ENCODE measurements at places on chromosomes 11 and 22.

- no peak for DNase-seq
Measured at GRCh38 chr11:85276332-85276731, 350.8 kb downstream of the DLG2 start.

GRCh38 chr11:73464347-73464746 is 88.1 kb downstream of the RELT start:
- no peak for DNase-seq

GRCh38 chr11:59765068-59765735 is 10.0 kb downstream of the STX3 start:
- no peak for DNase-seq

GRCh38 chr11:18204771-18205170 is 31.8 kb downstream of the SAA4 start:
- no peak for DNase-seq

- DNase-seq = no peak
Measured at GRCh38 chr11:65130631-65131416, 3.5 kb downstream of the SYVN1 start.

DNA sequence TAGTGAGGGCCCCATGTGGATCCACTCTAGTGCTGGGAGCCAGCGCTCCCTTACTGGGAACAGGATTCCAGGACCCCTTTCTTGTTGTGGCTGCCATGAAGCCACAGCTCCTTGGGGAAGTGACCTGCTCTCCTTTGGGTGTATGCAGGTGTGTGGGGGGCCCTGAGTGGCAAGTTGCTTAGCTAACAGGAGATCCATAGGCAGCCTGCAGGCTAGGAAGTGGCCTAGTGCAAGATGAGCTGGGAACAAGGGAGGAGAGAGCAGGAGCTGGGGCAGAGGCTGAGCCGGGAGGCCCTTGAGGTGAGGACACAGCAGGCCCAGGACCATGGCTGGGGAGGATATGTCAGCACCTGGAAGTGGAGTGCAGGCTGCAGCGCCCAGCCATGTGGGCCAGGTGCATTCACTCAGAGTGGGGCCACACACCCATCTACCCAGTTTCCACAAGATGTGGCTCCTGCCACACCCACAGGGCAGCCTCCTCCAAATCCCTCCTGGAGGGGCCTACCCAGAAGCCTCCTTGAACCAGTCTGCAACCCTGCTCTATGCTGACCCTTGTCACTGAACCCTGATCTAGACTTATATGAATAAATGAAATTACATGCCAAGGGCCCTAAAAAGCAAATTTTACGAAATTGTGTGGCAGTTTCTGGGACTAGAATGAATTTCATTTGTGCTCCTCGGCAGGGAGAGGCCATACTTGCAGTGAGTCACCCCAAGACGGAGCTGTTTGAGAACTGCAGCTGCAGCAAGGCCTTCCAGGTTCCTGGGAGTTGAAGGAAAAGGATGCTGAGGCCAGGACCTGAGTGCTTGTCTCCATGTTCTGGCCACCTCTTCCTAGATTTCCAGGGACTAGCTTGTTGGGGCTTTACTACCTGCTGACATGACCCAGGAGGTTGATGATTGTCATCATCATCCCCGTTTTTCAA is 3.2 kb downstream of the THAP7 start:
- no peak for DNase-seq

DNA sequence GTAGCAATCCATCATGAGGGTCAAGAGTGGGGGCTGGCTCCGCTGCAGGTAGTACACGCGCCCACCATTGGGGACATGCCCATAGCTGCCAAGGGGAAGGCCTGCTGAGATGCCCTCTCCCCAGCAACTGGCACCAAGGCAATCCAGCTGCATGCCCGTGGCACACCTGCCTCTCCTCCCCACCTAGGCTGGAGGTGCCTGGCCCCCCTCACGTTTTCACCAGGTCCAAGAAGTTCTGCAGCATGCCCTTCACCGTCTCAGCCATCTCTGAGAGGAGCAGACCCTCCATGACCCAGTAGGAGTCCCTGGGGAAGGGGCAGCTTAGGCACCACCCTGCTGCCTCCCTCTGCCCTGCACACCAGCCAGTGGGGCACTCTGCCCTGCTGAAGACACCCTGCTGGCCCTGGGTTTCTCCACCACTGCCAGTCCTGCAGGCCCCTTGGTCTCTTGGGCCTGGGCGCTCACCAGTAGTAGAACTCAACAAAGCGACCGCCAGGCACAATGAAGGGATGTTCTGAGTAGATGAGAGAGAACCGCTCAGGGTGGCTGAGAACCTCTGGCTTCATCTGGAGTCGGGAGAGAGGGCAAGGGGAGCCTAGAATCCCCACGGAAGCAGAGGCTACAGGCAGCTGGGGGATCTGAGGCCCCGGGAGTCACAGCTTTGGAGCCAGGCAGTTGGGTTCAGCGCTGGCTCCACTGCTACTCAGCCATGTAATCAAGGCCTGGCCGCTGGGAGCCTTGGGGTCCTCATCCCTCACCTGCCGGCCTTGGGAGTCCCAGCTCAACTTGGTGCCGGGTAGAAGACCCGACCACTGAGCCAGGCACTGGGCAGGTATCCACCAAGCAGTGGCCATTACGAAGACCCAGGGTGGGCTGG is 17.8 kb downstream of the TREH start:
- DNase-seq = no peak

GRCh38 chr11:5631417-5631816 is 6.6 kb downstream of the TRIM34 start:
- DNase-seq = no peak

DNA sequence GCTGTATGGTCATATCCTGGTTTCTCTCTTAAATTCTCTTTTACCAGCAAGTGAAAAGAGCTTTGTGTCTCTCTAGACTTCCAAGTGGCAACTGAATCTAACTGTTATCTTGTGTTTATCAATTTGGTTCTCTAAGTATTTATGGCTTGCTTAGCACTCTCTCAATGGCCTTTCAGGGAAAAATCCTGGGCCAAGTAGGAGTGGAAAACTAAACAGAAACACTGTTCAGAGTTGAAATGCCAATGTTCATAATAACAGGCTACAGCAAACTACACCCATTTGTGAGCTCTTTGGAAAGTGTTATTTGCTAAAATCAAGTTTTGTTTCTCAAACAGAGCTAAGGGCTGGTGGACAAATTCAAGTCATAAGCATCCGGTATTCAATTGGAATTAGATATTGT is 10.1 kb downstream of the MMP12 start:
- DNase-seq = no peak

DNA sequence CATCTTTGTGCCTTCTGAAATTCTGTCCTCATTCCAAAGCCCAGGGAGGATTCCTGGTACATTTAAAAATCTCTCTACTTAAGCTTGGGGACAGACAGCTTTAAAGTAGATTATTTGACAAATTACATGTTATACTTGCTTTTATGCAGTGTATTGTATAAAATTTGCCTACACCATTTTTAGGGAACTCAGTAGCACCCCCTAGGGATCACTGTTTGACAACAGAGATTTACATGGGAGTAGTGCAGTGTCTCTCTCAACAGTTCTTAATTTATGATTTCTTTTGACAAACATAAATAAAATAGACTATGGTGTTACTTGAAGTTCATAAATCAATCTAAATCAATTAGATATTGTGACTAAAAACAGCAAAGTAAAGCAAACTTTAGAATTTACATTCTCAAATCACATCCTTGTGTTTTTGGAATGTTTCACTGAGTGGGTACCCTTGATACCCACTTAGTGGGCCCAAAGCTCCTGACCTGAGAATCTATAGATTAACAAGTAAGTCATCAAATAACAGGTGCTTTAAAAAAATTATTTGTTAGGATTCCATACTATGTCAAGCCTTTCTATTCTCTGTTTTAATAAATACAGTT is 428.8 kb downstream of the DYNC2H1 start:
- peak; percentile 32 for DNase-seq

- DNase-seq = no peak
Measured at GRCh38 chr11:47324520-47324919, 28.0 kb downstream of the MYBPC3 start.

DNA sequence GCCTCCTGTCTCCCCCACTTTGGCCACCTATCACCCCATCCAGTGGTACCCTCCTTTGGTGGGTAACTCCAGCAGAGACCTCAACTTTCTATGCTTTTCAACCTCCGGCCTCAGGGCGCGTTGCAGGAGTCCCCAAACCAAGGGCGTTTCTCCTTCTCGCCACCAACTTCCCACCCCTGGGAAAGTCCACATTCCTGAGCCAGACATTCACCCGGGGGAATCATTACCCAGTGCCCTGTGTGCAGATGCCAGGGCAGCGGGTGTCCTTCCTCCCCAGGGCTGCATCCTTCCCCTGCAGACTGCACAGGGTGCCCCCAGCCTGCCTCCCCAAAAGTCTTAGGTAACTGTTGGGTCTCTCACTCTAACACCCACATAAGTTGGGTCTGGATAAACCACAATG is 26.4 kb downstream of the MYEOV start:
- DNase-seq = peak; percentile 72

- DNase-seq = peak; percentile 1
Measured at GRCh38 chr11:133934599-133935550, 21.9 kb downstream of the IGSF9B start.

DNA sequence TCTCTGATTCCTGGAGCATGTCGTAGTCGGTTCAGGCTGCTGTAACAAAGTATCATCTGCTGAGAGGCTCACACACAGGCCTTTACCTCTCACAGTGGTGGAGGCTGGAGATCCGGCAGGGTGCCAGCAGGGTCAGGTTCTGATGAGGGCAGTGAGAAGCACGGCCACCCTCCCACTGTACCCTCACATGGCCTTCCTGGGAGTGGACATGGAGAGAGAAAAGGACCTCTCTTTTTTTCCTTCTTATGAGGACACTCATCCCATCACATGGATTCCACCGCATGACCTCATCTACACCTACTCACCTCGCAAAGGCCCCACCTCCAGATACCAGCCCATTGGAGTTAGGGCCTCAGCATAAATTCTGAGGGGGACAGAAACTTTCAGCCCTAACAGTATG is 99.5 kb downstream of the BCR start:
- DNase-seq = no peak

DNA sequence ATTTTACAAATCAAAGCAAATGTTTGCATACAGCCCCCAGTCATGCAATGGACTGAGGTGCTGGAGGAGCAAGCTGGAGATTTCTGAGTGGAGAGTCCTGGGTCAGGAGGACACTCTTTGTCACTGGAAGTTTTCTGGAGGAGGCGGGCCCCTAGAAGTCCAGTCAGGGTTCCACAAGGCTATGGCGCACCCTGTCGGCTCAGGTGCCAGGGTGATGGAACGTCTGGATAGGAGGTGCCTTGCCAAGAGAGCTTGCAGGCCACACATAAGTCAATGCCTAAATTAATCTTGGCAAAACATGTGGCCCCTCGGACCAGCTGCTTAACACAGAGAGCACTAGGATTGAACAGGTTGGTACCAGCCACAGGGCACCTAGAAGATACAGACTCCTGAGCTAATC is 174.7 kb upstream of the CADM1 start:
- DNase-seq = no peak

DNA sequence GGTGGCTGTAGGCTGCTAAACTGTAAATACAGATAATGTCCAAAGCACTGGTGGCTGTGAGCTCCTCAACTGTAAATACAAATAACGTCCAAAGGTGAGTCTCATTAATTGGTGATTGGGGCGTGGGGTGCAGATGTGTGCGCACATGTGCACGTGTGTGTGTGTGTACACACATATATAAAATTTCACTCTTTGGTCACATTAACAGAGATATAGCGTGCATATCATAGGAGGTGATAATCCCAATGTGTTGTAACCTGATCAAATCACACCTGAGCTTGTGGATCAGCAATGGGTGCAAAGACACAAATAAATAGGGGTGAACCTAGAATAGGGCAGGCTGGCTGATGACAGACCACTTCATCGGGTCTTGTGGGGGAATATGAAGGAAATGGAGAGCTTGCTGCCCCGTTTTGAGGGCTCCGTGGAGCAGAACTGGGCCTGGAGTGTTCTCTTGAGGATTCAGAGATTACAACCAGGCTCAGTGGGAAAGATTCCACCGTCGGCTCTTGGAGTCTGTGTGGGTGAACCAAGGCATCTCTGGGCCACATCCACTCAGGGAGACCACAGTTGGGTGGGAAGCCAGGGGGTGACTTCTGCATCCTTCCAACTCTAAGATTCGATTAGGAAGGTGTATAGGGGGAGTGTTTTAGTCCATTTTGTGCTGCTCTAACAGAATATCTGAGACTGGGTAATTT is 24.9 kb upstream of the OSBPL5 start:
- no peak for DNase-seq

DNA sequence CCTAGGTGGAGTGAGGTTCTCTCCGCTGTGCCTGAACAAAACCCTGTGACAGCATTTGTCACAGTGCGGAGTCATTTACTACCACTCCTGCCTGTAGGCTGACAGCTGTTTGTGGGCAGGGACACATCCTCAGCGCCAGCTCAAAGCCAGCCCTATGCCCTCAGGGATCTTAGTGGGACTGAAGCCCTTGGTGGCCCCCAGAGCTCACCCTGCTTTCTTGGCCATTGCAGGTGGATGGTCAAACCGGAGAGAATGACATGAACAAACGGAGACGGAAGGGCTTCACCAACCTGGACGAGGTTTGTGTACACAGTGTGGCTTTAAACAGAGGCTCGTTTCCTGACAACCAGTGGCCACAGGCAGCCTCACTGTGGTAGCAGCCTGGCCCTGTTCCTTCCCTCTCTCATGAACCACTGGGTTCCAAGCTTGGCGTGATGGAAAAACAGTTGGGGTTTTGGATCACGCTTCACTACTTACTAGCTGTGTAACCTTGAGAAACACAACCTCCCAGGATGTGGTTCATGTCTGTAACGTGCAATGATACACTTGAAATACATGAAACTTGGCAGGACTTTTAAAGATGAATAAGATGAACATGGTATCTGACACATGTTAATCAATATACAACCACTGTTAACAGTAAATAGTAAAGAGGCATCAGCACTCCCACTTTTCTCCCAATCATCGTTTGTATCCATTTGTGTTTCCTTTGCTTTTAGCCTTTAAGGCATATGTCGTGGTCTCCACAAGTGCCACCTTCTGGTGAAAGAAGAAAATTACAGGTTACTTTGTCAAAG is 125.8 kb downstream of the MICAL2 start:
- DNase-seq = peak; percentile 65
